ENCODE measurements at places on chromosomes 5 and 9.

DNA sequence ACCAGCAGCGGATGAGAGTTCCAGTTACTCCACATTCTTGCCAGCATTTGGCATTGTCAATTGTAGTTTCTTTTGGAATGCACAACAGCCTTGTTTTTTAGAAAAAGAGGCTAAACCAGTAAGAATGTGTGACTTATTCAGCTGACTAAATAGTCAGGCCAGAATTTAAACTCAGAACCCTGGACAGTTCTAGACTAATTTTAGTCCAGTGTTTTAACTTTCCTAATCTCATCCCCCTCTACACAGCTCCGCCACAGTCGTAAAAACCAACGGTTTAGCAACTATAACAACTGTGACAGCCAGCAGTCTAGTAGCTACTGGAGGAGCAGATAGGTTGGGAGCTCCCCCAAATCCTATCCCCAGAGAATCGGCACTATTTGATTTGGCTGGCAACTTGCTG is 103.7 kb downstream of the FOXD1 start:
- DNase-seq, result no peak

GRCh38 chr5:127206320-127207113 is 84.1 kb upstream of the MEGF10 start:
- DNase-seq, result peak; percentile 35

DNA sequence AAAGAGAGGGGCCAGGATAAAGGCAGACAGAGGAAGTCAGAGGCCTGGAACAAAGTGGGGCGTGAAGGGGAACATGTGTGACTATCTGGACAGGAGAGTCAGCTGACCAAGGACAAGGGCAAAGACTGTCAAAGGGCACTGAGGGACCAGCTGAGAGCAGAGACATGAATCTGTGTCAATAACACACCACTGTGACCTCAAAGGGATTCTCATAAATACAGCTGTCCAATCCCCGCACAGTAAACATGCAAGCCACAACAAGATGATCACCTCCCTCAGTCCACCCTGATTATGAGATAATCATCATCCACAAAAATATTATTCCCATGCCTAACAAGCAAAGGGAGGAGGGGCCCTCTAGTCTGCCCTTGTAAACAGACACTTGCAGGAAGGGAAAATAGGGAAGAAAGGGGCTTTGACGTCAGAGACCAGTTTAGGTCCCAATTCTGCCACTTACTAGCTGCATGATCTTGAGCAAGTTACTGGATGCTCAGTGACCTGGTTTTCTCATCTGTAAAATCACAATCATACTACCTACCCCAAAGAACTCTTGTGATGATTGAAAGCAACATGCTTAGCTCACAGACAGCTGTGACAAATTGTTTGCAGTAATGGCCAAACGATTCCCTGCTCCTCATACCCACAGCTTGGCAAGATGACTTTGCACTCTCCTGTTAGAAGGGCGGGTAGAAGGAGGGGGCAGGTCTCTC is 41.8 kb downstream of the RAPGEF1 start:
- DNase-seq, result no peak

GRCh38 chr5:145218019-145218418 is 617.1 kb downstream of the PRELID2 start:
- no peak for DNase-seq

GRCh38 chr9:98401140-98402018 is 145.9 kb upstream of the TBC1D2 start:
- DNase-seq, result no peak

DNA sequence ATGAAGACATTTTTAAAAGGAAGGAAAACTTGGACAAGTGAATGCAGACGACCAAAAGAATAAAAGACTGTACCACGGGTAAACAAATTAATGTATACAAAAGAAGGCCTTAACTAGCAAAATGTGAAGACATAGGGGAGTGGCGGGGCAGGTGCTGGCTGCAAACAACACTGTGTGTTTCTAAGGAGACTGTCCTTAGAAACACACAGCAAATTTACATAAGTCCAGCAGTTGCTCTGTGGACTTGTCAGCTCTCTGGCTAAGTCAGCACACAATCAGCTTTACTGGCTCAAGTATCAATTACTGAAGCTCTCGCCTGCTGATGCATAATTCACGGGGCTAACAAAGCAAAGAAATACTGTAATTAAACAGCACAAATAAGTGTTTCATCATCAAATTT is 24.8 kb downstream of the PTBP3 start:
- no peak for DNase-seq

- no peak for DNase-seq
Observed at GRCh38 chr5:161105525-161105924, 253.5 kb upstream of the ATP10B start.

DNA sequence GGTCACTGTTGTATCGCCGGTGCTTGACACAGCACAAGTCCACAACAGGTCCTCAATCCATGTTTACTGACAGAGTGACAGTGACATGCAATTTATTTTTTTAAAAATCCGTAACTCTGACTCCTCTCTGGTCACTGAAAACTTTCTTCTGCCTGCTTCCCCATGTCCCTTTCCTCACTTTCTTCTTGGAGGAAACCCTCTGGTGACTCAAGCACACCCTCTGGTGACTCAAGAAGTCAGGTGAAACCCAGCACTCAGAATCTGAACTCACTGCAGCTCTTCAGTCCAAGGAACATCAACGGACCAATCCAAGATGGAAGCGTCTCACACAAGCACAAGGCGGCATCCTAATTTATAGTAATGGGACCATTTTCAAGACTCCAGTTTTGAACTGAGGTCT is 245.9 kb downstream of the FSTL4 start:
- DNase-seq, result no peak

DNA sequence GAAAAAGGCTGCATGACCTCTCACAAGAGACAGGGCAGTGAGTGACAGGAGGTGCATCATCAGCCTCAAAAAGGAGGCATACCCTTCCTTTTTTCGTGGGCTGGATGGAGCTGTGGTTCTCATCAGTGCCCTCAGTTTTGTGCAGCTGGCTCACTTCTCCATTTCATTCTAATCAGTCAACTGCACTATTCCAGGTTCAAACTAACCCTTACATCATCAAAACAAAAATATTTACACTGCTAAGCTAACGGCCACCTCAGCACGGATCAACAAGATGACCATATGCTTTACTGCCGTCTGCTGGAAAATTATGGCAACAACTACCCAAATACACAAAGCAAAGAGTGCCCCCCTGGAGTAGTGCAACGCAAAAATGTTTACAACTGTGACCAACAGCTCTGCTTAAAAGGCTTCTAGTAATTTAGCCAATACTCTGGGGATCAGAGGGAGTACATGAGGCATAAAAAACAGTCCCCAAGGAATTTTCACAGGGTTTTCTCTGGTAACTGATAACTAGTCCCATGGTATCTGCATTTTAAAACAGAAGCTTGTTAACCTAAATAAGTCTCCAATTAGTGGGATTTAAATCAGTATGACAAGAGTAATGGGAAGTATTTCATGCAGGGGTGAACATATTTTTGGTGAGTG is 10.8 kb downstream of the KCNV2 start:
- no peak for DNase-seq

GRCh38 chr5:160787240-160787639 is 64.8 kb downstream of the ATP10B start:
- no peak for DNase-seq

GRCh38 chr9:137236238-137236935 is 4.7 kb upstream of the TUBB4B start:
- DNase-seq, result no peak

- no peak for DNase-seq
Observed at GRCh38 chr9:128216781-128217553, 13.8 kb downstream of the DNM1 start.

DNA sequence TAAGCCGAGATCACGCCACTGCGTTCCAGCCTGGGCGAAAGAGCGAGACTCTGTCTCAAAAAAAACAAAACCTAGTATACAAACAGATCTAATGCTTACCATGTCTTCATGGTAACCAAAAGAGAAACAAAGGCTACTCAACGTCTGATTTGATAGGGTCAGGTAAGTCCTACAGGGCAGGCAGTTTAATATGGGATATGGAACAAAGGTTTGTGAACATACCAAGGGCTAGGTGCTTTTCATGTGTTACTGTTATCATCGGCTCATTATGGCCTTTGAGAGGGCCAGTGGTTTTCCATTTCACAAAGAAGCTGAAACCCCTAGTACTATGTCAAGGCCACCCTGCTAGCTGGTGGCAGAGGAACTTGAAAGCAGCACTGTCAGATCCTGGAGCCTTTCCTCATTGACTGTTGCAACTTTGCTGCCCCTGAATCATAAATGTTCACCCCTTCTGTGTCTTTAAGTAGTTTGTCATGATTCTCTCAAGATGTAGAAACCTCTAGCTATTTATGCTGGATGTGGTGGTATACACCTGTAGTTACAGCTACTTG is 5.1 kb downstream of the IQGAP2 start:
- DNase-seq, result no peak

GRCh38 chr9:93828331-93829097 is 126.6 kb downstream of the BARX1 start:
- no peak for DNase-seq

- no peak for DNase-seq
Observed at GRCh38 chr5:156359476-156359875, 32.5 kb downstream of the SGCD start.

DNA sequence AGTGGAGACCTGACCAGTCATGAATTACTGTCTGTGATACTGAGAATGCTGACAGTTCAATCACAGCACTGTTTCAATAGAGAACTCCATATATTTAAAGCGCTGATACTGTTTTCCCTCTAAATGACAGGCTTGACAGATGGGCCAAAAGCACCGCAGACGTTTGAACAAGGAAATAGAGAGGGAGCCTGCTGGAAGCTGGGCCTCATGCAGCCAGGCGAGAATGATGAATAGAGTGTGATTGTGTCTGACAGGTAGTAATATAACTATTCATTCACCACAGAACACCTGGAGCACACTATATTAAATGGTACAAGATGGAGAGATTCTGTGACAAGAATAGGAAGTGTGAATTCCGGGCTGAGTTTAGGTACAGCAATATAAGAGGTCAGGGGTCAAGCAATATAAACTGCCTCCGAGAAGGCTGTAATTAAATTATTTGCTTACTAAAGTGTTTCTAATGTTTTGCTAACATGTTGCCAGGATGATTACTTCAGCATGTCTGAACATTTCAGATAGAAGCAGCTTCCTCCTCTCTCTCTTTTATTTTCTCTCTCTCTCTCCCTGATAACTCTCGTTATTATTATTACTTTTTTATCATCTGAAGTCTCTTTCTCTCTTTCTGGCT is 297.7 kb downstream of the CSNK1G3 start:
- DNase-seq, result no peak

DNA sequence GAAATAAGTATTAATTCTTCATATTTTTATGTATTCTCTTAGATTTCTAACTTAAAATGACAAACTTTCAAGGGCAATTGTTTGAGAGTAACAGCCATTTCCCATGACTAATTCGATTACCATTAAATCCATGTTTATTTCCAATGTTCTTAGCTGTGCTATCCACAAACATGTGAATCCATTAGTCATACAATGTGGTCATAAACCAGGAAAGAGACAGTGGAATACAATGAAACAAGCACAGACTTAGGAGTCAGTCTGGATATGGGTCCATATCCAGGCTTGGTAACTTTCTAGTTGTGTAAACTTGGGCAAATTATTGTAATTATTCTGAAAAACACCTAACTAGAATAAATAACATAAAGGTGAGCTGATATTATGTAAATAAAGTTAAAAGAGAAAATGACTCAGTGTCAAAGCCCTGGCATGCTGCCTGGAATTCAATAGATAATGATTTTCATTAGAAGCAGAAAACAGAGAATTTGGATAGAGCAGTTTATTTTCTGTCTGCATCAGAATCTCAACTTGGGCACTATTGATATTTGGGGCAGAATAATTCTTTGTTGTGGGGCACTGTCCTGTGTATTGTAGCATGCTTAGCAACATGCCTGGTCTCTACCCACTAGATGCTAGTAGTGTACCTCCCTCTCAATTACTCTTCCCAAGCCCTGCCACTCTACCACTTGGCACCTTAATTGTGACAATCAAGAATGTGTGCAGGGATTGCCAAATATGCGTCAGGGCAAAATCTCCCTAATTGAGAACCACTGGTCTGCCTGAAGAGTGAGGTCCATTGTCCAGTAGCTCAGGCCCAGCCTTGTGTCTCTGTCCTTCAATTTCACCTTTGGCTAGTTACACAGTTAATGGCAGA is 44.7 kb upstream of the SLC27A6 start:
- DNase-seq, result no peak

GRCh38 chr9:114371343-114371944 is 16.3 kb downstream of the AKNA start:
- DNase-seq, result no peak

DNA sequence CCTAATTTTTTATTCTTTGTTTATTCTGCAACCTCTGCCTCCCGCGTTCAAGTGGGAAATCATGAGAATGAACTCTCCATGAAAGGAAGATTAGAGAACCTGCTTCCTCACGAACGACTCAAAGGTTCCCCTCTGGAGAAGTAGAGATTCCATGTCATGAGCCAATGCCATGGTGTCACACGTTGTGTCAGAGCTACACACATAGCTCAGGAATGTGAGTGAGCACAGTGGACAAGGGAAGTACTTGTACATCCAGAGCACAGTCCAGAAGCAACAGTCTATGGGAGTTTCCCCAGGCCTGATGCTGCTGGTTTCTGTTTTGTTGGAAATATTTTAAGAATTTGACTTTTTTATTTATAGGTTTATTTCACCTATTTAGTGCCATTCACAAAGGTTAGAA is 26.8 kb upstream of the PPP2CA start:
- DNase-seq, result no peak

- DNase-seq, result no peak
Observed at GRCh38 chr5:81189875-81190498, 43.1 kb upstream of the CKMT2 start.

DNA sequence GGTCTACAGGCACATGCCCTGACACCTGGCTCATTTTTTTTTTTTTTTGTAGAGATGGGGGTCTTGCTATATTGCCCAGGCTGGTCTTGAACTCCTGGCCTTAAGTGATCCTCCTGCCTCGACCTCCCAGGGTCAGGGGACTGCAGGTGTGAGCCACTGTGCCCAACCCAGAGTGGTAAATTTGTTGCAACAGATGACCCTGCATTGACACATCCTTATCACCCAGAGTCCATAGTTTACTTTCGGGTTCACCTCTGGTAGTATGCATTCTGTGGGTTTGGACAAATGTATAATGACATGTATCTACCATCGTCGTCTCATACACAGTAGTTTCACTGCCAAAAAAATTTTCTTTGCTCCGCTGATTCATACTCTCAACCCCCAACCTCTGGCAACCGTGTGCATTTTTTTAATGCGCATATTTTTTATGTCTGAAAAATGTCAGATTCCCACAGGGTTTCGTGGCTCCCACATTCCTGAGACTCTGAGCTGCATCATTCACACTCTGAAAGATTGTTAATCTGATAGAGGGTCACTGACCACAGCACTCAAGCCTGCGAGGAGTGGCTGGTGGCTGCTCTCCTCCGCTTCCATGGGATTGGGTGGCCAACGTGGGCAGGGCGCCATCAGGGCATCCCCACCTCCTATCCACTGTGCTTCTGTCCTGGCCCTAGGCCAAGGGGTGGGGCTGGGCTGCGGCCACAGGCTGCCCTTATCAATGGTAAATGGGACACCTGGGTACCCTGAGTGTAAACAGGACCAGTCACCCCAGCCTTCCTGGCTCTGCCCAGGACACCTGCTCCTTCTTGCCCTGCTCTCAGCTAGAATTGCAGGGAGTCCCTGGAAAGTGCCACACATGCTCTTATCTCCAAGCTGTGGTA is 9.6 kb downstream of the NDST1 start:
- peak; percentile 89 for DNase-seq

GRCh38 chr5:116446356-116447005 is 128.1 kb downstream of the SEMA6A start:
- no peak for DNase-seq

Data from HS-27A (cell line).